ENCODE measurements at places on chromosomes 5 and 9.

GRCh38 chr5:39520232-39520572, 95.4 kb upstream of the DAB2 start:
- no peak for DNase-seq

GRCh38 chr5:59790376-59790775, 103.2 kb downstream of the PDE4D start:
- no peak for DNase-seq

DNA sequence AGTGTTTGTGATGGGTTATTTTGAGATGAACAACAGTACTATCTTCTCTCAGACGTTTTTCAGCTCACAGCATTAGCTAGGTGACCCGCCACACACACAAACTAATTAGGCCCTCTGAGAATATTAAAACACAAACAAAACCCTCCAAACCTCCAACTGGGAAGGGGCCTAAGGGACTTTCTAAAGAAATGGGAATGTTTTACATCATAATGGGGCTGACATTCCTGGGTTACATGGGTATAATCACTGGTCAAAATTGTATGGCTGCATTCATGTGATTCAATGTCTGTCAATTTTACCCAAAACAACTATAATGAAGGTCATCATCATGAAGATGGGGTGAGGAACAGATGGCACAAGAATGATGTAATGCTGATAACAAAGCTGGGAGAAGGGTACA, 59.6 kb downstream of the SPTLC1 start:
- DNase-seq: no peak

GRCh38 chr5:97923997-97924396, 741.0 kb upstream of the RIOK2 start:
- no peak for DNase-seq

DNA sequence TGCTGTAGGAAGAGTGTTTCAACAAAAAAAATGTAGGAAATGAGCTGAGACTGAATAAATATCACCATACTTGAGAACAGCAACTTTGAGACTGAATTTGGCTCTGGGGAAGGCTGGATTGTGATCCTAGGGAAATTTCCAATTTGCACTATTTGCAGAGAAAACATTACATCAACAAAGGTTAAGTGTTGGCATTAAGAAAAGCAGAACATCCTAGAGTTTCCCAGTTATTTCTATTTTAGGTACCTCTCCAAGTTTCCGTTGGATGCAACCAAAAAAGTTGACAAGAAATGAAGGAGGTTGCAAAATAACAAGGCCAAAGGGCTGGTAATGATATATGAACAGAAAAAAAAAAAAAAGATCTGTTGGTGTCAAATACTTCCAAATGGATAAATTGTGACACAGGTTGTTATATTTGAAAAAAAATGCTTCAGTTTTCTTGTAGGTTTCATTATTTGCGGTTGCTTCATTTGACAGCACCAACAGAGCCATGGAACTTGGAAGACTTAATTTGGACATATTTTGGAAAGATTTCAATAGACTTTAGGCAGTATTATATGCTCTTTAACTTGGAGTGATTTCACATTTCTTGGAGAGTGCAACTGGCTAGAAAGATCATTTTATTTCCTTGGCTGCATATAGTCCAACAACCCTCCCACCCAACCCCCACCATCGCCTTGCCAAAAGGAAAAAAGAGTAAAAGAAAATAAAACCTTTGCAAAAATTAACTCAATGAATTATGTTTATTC, 230.8 kb downstream of the ZNF608 start:
- DNase-seq: no peak
